ENCODE measurements at places on chromosomes 7 and 10.

DNA sequence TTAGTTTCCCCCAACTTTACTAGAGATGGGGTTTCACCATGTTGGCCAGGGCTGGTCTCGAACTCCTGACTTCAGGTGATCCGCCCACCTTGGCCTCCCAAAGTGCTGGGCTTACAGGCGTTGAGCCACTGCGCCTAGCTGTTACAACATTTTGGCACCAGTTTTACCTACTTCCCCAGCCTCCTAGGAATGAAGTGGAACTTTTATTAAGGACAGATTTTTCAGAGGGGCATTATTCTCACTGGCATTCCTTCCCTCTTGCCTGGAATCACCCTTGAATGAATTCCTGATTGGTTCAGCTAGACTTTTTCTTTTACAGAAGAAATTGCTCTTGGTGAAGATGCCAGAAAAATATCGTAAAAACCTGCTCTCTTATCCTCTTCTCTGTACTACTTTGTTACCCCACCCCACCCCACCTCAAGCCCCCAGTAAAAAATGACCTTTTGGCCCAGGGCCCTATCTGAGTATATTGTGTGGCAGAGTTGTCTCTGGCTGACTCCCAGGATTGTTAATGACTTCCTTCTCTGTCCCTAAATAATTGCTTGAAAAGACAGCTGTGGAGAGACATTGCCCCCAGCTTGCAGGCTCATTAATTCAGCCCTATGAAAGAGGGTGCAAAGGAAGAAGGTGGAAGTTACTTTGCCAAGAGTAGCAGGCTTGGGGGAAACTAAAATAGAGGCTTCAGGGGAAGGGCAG lies 189.6 kb downstream of the AUTS2 start:
- peak; percentile 36 for DNase-seq

DNA sequence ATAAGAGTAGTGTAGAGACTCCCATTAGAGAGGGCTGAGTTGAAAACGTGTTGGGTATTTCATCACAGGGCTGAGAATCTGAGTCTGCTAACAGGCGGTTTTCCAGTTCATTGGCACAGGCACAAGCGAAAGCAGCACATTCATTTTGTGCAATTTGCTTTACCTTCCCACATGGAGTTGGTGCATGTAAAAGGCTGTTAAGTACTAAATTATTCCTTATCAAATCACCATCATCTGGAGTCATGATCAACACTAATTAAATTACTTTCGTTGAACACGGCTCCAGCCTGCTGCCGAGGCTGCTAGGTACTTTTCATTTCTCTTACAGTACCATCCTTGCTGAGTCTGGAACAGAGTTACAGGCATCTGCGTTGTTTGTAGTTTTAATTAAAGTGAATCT lies 43.8 kb downstream of the ETV1 start:
- DNase-seq: peak; percentile 58

DNA sequence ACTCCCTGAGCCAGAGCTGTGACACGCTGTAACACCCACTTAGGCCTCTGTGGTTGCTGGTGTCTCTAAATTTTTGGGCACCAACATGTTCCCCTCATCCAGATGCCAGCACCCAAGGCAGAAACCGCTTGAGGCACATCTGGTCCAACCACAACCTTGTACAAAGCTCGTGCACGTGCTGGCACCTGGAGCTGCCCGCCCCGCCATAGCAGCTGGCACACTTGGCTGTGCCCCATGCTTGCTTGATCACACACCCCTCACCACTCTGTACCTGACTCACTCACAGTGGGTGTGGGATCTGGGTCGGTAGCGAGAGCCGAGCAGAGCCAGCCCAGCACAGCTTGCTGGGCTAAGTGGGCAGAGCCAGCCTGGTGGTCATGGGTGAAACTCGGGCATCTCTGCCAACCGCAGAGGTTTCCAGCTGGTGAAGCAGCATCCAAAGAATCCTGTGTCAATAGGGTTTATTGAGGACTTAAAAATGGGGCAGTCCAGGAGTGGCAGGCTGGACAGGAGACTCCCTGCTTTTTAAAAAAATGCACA lies 1210.4 kb downstream of the TYW1 start:
- no peak for DNase-seq

DNA sequence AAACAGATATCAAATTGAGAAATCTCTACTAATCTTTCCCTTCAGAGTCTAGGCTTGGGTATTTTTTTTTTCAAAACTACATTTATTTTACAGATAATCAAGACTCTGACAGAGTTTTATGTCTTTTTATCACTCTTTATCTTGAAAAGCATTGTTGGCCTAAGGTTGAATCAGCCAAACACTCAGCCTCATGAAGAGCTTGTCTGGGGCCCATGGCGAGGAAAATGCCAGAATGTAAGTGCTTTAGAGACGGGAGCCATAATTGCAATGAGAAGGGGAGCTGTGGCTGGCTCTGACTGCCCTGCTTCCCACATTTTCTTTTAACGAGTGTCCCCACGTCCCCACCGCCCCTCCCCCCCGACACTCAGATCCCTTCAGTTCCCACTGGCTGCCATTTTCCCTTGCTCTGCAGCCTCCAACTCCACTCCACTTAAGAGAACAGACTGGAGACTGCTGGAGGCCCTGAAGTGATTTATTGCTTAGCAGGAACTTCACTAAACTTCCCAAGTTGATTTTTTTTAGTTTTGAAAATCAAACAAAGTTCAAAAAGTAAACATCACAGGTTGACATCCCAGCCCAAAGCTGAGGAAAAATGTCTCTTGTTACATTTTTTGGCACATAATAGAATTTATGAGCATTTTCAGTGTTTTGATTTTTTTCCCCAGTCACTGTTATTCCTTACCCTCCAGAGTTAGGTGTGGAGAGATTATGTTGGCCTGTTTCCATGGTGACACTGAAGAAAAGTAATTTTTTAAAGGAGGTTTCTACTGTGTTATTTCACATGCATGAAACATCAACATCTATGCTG lies 637.5 kb upstream of the GALNT17 start:
- no peak for DNase-seq

DNA sequence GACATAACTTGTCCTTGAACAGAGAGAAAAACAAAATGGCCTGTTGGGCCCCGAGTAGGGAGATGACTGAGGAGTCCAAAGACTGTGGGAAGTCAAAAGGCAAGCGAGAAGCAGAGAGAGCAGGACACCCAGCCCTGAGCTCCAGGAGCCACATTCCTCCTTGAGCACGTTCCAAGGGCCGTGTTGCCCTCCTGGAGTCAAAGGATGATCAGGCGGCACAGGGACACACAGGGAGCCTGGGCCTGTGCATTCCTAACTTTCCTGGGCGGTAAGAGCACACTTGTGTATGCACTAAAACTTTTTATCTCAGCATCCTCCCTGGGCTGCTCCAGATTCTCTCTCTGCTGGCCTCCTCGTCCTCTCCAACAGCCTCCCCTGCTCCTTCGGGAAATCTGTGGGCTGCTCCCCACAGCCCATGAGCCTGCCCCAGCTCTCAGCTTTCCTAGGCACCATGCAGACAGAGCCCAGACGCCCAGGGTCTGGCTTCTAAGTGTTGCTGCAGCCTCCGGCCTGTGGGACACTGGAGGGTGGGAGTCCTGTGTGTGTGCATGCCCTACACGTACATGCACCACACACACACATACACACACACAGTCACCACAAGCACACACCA lies 281.8 kb downstream of the POU6F2 start:
- no peak for DNase-seq

- no peak for DNase-seq
Observed at GRCh38 chr7:158606671-158607424, 19.2 kb upstream of the PTPRN2 start.

DNA sequence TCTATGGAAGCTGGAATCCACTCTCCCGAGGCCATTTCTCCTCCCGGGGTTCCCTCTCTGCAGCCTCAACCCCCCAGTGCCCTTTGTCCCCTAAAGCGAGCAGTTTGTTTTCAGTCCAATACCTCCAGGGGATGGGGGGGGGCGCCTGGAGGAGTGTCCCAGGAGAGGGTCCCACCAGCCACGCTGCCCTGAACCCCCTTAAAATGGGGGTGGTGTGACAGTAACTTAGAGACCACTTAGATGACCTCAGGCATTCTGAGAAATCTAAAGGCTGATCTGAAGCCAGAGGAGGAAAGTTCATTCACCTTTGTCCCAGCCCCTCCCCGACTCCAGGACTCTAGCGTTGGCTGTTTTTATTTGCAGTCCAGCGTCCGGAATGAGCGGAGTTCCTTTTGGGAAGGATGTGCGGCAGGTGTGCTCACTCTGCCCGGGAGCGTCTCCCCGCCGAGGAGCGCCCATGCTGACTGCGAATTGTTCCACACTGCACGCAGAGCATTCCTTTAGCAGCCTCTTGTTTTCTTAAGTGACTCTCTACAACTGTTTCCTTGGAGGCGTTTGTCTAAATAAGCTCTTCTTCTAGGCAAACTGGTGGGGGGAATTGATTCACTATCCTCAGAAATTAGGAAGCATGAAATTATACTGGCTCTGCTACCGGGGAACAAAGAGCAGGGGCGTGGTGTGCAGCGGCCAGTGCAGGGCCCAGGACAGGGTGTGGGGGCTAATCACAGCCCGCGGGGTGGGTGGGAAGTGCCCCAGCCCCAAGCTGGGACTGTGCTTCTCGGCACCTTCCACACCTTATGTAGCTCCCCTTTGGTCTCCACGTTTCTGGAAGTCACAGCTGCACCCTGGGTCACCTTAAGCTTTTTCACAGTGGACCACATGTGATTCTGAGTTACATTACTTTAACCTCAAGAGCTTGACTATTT lies 46.3 kb downstream of the SYPL1 start:
- DNase-seq: peak; percentile 45

- no peak for DNase-seq
Observed at GRCh38 chr10:6292741-6293151, 90.0 kb downstream of the PFKFB3 start.

DNA sequence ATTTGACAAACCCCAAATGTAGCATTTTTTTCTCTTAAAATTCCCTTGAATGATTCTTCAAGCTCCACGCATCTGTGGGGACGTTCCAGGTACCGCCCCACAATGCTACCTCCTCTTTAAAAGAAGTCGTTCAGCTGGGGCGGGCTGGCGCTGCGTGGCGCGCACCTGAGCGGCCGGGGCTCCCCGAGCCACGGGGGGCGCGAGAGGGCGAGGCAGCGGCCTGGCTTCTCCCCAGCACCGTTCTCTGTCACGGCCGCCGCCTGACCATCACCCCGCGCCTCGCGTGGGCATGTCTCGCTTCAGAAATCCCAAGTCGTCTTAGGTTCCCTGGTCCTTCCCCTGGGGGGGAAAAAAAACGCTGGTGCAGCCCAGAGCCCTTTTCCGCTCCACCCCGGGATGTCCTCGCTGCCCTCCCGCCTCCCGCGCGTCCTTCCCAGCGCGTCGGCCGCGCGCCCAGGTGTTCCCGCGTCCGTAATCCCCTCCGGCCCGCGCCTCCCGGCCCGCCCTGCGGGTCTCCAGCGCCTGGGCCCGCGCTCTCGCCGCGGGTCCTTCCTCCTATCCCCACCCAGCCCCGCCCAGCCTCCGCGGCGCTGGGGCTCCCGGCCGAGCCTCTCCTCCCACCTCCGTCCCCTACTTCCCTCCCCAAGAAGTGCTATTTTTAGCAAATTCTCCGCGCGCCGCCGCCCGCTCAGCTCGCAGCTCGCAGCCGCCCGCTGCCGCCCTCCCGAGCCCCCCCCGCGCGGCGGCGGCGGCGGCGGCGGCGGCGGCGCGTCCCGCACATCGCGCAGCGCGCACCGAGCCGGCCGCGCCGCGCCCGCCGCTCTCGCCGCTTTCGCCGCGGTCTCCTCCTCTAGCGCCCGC lies 58.7 kb upstream of the PRPS1L1 start:
- DNase-seq: peak; percentile 2

DNA sequence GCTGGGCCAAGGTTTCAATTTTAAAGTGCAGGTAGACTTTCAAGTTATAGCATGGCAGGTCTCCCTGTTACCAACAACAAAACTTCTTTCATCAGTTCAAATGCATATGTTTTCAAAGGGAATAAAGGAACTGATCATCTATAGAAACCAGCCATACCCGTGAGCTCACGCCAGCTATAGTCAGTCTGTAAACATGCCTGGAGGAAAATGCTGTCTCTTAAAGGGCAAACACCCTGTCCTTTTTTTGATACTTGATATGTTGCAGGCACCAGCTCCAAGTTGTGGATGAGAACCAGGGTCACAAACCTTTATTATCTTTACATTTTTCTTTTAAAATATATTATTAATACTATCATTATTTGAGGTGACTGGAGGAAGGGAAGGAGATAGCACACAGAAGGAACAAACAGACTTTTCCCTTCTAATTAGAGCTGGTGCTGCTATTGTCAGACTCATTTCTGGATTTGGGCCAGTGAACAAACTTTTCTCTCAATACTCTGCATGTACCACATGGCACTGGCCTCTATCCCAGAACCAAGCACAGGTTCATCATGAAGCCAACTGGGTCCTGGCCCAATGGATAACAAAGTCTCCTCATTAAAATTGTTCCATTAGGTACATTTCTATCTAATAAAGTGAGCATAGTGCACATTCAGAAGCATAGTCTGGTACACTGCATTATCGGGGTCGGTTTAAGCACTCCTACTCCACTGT lies 1102.4 kb downstream of the SORCS3 start:
- DNase-seq: no peak

DNA sequence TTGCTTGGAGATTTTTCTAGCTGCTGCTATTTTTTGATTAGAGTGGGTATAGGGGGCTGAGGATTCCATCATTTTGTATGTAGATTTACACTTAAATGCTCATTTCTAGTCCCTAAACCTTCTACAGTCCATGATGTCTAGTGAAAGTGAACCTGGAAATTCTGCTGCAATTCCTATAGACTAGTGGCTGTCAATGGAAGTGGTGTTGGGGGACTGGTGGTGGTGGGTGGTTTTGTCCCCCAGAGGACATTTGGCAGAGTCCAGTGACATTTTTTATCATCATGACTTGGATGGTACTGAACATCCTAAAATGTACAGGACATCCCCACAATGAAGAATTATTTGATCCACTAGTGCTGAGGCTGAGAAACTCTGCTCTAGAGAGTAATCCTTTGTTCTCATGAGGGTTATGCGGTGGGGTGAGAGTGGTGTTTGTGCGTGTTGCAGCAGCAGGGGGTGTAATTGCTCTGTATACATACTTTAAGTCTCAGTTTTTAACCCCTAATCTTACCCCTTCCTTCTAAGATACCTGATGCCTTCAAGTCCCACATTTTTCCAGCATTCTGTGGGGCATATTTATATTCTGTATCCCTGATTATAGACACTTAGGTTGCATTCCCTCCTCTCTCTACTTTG lies 35.0 kb downstream of the KIF11 start:
- no peak for DNase-seq

GRCh38 chr10:103277713-103278536 lies 987 bp downstream of the INA start:
- no peak for DNase-seq

- DNase-seq: no peak
Observed at GRCh38 chr10:83706120-83706519, 433.2 kb upstream of the GHITM start.

Measured in fibroblast of gingiva (primary cell).